ENCODE measurements at places on chromosomes 6 and 20. TPM values are rescaled to one million over a fixed set of nuclear protein-coding genes. Genes with fewer than 3 reads are reported as not detected.

DNA sequence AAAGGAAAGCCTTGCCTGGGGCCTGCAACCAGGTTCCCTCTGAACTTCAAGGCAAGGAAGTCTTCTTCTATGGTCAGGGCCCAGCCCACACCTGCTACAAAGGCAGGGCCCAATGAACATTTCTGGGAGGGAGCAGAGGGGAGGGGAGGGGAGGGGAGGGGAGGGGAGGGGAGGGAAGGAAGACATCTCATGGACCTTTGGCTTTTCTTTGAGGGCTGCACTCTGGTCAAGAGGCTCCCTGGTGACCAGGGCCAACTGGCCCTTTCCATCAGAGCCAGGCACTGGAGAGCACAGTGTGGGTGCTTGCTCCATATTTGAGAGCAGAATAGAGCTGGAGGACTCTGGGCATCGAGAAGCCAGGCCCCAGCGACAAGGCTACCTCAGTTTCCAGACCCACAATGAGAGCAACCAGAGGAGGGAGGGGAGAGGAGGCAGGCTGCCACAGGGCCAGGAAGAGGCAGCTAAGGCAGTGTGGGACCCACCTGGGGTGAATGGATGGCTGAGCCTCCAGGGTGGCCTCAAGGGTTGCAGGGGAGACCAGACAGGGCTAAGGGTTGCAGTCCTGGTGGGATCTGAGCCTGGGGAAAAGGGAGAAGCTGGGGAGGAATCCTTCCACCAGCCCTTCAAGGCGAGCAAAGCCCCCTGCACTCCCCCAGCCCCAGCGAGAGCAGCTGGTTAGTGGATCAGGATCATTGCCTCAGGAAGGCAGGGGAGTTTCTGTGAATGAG is 84.8 kb downstream of the MRPL14 start:
- no peak for DNase-seq

DNA sequence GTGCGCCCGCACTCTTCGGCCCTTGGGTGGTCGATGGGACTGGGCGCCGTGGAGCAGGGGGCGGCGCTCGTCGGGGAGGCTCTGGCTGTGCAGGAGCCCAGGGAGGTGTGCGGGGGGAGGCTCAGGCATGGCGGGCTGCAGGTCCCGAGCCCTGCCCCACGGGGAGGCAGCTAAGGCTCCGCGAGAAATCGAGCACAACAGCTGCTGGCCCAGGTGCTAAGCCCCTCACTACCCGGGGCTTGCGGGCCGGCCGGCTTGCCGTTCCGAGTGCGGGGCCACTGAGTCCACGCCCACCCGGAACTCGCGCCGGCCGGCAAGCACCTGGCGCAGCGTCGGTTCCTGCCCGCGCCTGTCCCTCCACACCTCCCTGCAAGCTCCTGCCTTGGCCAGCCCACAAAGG is 462.3 kb upstream of the JARID2 start:
- no peak for DNase-seq

- DNase-seq = no peak
Observed at GRCh38 chr6:157714153-157714490, 108.9 kb upstream of the SNX9 start.

GRCh38 chr6:27617046-27617687 is 144.3 kb upstream of the ZNF184 start:
- no peak for DNase-seq

DNA sequence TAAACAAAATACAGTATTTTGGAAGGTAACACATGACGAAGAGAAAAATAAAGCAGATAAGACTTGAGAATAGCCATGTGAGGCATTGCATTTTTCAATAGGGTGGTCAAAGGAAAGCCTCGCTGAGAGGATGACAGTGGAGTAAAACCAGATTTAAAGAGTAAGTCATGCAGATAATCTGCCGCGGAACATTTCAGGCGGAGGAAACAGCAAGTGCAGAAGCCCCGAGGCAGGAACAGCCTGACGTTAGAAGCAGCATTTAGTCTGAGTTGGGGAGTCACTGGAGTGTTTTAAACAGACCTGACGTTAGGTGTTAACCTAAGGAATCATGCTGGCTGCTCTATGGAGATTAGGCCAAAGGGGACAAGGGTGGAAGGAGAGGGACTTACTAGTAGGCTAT is 65.0 kb upstream of the VSTM2L start:
- no peak for DNase-seq

DNA sequence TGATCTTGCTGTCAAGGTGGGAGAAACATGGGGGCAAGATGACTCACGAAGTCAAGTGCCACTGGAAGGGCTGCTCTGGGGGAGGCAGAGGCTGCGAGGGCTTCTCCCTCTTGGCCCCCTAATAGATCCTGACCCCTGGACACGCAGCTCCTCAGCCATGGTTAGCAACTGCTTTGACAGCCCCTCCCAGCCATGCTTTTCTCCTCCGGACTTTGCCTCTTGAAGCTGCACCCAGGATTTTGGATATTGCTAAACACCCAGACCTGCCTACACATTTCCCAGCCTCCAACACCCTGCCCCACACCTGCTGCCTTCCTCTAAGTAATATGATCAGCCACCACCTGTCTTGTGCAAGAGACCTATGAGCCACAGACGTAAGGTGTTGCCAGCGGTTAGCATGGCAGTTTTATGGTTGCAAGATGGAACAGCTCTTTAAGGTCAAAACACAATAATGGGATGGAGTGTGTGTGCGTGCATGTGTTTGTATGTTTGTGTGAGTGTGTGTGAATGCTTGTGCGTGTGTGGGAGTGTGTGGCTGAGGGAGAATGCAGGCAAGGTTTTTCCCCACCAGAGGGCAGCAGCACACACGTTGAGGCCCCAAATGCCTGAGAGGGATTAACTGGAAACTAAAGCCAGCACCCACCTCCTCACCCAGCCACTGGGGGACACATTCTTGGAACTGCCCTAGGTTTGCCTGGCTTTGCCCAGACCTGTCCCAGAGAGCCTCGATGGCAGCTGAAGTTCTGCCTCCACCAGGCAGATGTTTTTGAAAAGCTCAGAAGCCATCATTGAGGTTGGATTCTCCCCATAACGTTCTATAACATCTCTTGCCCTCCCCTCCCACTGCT is 2.5 kb downstream of the IP6K3 start:
- peak; percentile 76 for DNase-seq

- no peak for DNase-seq
Observed at GRCh38 chr20:20849161-20849560, 136.7 kb upstream of the RALGAPA2 start.

DNA sequence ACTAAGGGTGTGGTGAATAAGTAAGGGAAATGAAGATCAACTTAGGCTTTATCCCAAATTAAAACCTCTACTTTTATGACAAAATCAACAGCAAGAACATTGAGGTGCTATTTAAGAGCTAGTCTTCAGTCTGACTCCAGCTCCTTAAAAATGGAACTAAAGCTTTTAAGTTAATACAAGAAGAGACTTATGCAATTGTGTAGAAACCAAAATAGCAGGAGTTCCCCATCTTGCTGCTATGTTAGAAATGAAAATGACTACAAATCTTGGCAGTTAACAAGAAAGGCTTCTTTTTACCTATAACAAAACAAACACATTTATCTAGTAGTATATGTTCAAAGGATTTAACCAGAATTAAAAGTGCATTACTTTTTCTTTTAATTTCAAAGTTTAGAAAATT is 25.7 kb downstream of the HMGN3 start:
- DNase-seq = no peak

- no peak for DNase-seq
Observed at GRCh38 chr6:157592980-157593379, 212.0 kb downstream of the ZDHHC14 start.

GRCh38 chr20:51543422-51543788 is 886 bp upstream of the NFATC2 start:
- no peak for DNase-seq

- peak; percentile 10 for DNase-seq
Observed at GRCh38 chr6:169969372-169970099, 218.1 kb downstream of the ERMARD start.

DNA sequence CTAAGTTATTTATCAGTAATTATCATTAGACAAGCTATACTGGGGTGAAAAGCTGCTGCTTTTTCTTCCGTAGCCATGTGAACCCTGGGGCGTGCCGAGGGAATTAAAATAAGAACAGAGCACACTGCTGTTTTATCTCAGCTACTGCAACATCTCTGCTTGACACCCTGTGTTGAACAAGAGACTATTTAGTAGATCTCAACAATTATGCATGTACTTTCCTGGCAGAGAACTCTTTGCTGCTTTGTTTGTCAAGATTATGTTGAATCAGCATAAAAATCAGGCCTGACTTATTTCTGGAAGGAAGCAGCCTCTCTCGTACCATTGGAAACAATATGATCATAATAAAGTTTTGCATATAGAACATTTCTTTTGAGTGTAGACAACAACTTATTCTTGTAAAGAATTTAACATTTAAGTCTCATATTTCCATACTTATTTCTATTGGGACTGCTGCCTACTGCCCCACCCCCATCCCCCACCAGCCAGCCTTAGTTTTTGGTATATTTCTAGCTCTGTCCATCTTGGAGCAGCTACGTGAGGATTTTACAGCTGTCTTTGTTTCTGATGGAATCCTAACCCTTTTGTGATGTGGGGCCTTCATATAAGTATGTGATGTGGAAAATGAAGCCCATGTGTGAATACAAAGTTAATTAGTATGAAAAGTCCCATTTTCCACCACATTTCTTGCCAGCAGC is 1011.4 kb downstream of the KIF16B start:
- DNase-seq = no peak

GRCh38 chr20:23245553-23246181 is 104.9 kb upstream of the NXT1 start:
- DNase-seq = peak; percentile 31

DNA sequence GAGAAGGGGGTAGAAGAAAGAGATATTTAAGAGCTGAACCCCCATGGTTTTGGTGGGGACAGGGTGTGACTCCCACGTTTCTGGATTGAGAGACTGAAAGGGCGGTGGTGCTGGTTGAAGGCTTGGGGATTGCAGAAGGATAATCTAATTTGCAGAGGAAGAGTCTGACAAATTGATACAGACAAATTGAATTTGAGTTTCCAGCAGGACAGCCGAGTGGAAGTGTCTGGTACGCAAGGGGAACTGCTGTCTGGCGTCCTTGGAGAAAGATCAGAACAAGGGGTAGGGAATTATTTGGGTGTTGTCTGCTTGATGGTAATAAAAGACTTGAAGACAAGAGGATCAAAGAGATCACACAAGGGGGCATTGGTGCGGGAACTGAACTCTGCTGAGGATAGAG is 40.5 kb upstream of the MDGA1 start:
- DNase-seq = no peak

DNA sequence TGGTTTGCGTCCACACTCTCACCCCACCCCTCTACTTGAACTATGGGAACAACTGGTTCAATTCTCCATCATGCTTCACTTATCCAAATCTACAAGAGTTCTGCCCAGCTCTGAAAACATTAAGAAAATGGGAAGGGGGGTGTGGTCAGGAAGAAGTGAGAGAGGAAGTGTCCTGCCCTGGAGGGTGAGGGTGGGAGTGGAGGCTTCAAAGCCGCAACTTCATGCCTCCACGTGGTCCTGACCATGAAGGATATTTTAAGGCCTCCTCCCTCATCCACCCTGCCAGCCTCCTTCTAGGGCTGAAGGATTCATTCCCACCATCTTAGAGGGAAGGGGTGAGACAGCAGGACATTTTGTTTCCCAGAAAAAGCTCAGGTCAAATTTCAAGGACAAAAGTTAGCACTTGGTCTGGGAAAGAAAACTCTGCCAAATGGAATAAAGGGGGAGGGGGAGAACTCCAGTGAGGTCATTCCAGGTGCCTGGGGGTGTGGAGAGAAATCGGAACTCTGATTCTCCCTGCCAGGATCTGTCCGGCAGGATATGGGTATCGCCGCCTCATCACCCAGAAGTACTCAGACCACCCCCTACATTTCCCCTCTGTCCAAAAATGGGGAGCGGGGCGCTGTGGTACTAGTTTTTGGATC is 4.9 kb downstream of the RIMS4 start:
- DNase-seq = no peak

DNA sequence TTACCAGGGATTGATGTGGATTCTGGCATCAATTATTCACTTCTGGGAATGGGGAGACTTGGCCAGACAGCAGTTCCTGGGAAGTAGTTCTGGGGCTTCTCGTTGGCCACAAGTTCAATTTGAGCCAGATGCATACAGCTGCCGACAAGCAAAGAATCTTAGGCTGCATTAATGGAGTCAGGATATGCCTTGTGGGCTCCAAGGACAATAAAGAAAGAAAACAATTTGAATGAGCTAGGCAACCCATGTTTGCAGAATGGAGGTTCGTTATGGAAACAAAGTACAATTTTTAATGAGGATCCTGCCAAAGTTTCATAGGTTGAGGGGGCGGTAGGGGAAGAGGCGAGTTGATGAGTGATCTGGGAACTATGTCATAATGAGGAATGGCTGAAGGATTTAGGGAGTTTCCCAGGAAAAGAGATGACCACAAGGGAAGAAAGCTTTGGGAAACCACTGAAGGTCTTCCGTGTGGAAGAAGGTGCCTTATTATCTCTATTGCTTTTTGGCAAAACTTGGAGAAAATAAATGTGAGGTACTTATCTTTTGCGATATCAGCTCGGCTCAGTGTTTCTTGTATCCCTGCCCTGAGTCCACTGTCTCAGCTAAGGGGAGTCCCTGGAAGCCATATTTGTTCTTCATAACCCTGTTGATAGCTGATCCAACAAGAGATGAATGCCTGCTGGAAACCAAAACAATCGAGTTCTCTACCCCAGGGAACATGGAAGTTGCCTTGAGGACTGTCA is 181.0 kb upstream of the ZNF217 start:
- no peak for DNase-seq

- DNase-seq = no peak
Observed at GRCh38 chr20:2402271-2402980, 21.7 kb downstream of the TGM6 start.

DNA sequence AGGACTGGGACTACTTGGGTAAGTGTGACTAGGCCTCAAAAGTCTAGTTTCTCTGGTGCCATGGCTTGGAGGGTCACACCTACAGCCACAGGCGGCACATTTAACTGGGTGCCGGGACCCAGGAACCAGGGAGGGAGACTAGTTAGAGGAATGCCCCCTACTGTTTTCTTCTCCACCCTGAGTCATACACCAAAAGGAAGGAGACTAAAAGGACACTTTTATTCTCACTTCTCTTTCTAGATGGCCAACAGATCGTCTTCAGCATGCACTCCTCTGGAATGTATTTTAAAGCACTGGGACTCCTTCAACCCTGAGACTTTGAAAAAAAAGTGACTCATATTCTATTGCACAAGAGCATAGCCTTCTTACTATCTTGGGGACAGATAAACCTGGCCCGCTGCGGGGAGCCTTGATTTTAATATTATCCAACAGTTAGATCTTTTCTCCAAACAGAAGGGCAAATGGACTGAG is 33.4 kb downstream of the PLN start:
- no peak for DNase-seq

- no peak for DNase-seq
Observed at GRCh38 chr6:136895901-136896300, 26.2 kb upstream of the SLC35D3 start.

GRCh38 chr6:139695361-139695760 is 320.9 kb upstream of the CITED2 start:
- no peak for DNase-seq

AKAP12 gene
- total RNA-seq = 0.78 TPM

SEL1L2 gene
- not detected for total RNA-seq

GMDS gene
- total RNA-seq = 24.7 TPM

ATAT1 gene
- total RNA-seq = 8.0 TPM

UNC5CL gene
- total RNA-seq = 2.3 TPM

DYNLT2 gene
- total RNA-seq = 1.7 TPM

ATF6B gene
- total RNA-seq = 142 TPM

LY6G6C gene
- total RNA-seq = not detected
